ENCODE measurements at places on chromosomes 1 and 21.

DNA sequence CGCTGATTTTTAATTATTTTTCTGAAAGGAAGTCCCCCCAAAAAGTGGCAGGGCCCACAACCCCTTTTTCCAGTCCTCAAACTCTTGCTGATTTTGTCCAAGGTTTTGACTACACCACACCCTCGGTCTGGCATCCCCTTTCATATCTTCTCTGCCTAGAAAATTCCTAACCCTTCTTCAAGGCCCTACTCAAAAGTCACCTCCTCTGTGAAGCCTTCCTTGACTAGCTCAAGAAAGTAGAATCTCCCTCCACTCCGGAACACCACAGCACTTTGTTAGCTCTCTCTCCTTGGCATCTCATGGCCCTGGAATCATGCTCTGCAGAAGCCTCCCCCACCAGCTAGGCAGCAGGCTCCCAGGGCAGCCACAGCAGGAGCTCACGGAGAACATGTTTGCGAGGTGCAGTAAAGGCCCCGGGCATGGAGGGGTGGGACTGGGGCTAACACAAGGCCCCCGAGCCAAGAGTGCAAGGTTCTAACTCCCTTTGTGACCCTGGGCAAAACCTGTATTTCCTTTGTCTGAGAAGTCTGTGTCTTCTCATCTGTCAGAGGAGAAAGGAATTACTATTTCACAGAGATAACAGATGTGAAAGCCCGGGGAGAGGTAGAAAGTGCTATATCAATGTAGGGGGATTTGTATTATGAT is 17.7 kb upstream of the S100A7 start:
- DNase-seq = no peak

- peak; percentile 74 for DNase-seq
Measured at GRCh38 chr1:110203021-110203661, 7.0 kb upstream of the KCNC4 start.

DNA sequence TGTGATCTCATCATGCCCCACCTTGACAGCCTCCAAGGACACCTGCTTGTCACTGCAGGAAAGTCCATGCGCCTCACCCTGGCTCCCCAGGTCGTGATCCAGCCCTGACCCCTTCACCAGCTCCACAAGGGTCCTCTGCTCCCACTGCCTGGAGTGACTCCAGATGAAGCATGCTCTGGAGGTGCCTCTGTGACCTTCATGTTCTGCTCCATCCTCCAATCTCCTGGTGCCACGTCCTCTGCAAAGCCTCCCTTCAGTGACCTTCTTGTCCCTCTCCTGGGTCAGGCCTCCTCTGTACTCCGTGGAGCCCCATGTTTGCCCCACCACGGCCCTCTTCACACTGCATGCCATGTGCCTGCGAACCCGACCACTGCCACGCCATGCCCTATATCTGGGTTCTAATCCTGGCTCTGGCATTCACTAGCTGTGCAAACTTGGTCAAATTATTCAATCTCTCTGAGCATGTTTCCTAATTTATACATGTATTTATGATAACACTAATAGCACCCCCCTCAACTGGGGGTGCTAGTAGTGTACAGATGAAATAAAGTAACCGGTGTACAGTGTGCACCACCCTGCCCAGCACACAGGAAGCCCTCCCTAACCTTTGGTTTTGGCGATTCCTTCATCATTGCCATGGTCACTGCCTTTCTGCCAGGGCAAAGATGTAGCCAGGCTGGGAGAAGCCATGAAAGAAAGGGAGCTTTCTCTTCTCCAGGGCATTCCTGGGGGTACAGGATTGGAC is 77.4 kb downstream of the STUM start:
- DNase-seq = no peak

DNA sequence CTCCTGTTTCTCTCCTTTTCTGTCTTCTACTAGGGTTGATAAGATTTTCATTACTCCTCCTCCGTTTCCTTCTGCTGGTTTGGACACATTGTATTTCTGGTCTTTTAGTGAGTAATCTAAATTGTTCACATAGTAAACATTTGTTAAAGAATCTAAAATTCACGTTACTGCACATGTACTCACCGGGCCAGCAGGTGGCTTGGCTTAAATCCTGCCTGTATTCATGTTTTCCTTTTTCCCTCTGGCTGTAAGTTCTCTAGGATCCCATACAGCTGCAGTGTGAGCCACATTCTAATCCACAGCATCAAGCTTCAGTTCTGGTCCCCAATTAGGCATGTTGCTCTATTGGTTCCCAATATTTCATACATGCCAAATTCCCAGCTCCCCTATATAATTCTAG is 958.3 kb downstream of the ADGRL2 start:
- DNase-seq = no peak

DNA sequence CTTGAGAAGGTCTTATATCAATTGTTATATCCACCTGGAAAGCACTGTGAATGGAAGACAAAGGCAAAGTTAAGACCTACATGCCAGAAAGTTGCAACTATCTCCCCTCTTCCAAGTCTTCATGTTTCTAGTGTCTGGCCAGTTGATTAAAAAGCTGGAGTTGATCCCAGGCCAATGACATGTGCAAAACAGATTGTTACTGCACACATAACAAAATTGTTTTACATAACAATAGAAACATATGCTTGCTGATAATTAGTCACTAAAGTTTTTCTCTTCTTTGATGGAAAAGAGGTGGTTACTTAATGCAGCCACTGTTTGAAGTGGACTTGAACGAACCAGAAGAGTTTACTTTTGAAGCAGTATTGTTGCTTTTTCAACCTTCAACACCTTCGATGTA is 158.2 kb downstream of the TGFBR3 start:
- no peak for DNase-seq

GRCh38 chr1:151944126-151944856 is 35.0 kb upstream of the THEM4 start:
- no peak for DNase-seq

DNA sequence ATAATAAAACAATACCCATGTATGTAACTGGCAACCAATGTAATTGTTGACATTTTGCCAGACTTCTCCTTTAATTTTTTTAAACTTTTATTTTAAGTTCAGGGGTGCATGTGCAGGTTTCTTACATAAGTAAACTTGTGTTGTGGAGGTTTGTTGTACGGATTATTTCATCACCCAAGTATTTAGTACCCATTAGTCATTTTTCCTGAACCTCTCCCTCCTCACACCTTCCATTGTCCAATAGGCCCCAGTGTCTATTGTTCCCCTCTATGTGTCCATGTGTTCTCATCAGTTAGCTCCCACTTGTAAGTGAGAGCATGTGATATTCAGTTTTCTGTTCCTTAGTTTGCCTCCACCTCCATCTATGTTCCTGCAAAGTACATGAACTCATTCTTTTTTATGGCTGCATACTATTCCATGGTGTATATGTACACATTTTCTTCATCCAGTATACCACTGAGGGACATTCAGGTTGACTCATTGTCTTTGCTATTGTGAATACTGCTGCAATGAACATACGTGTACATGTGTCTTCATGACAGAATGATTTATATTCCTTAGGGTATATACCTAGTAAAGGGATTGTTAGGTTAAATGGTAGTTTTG is 6.7 kb downstream of the DEPDC1 start:
- no peak for DNase-seq

- DNase-seq = no peak
Measured at GRCh38 chr1:75188892-75189291, 54.7 kb downstream of the LHX8 start.

Data from foreskin melanocyte (primary cell).